ENCODE measurements at places on chromosomes 3 and 15.

GRCh38 chr3:193843474-193844301, 250.7 kb downstream of the OPA1 start:
- DNase-seq = no peak

- no peak for DNase-seq
Measured at GRCh38 chr15:40133544-40133943, 24.9 kb upstream of the BMF start.

DNA sequence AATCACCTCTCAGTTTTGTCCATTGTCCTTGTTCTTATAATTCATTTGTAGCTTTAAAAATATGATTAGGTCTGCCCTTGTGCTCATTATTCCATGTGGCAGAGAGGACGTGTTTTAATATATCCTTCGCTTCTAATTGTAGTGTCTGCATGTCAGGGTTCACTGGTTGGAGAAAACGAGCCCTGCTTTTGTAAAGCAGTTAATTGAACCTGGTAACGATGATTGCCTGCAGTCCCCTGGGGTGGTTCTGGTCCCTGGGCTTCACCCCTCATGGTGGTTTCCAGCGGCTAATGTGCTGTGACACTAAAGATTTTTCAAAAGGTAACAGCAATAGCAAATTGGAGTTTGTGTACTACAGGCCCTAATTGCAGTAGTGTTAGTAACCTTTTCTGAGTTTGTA, 299.6 kb downstream of the CACNA2D3 start:
- no peak for DNase-seq

GRCh38 chr3:20905210-20905805, 719.3 kb upstream of the SGO1 start:
- no peak for DNase-seq
